Lung (tissue), 17 donors: ENCODE measurements at places on chromosomes 1 and 21.

DNA sequence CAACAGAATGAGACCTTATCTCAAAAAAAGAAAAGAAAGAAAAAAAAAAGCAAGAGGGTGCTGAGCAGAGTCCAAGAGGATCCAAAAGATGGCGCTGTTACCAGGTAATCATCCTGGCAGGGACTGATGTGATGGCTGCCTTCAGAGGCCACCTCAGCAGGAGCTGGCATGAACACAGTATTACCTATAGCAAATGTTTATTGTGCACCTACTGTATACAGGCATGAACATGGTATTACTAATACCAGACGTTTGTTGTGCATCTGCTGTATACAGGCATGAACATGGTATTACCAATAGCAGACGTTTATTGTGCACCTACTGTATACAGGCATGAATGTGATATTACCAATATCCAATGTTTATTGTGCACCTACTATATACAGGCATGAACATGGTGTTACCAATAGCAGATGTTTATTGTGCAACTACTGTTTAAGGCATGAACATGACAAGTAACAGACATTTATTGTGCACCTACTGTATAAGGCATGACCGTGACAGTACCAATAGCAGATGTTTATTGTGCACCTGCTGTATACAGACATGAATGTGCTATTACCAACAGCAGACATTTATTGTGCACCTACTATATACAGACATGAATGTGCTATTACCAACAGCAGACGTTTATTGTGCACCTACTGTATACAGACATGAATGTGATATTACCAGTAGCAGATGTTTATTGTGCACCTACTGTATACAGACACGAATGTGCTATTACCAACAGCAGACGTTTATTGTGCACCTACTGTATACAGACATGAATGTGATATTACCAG, 115.1 kb upstream of the TMEM51 start:
- no peak for DNase-seq

DNA sequence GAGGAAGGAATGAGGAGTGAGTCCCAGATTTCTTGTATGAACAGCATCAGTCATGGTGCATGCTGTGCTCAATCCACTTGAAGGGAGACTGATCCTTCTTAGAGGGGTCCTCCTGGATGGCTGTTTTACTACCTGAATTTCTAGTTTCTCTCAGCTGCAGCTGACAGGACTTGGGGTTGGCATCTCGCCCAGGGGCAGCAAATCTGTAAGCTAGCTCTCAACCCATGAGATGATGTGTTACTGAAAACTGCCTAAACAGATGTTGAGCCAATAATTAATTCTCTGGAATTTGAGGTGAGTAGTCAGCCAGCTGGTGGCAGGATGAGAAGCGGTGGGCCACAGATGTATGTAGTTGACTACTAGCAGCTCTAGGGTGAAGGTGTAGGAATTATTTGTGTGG, 19.6 kb downstream of the BACH1 start:
- DNase-seq: peak; percentile 24

- no peak for DNase-seq
These were observed 101.3 kb upstream of the C1orf21 start for GRCh38 chr1:184285401-184286087.

- DNase-seq: no peak
These were observed 36.0 kb upstream of the GPR37L1 start for GRCh38 chr1:202086579-202087350.

DNA sequence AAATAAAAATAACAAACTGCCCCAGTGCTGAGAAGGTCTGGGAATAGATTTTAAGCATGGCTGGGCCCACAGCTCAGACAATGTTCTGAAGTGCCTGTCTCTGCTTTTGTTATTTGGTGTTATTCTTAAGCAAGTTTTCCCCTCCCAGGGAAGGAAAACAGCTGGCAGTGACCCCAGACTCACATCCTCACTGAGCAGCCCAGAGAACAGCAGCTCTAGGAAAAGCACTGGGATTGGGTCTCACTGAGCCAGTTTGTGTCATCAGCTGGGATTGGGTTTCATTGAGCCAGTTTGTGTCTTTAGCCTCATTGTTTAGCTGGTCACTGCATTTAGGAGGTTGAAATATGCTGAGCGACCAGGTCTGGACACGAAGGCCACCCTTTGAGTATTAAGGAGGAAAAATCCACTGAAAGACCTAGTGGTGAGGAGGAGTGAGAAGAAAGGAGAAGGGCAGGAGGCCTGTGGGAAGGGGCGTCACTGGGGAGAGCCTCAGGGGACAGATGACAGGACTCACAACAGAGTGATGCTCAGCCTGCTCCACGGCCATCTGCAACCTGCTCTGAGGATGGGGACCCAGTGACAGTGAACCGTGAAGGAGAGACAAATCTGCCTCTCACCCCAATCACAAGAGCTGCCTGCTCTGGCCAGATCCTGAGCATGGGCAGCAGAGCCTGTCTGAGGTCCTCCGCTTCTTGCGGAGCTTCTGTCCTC, 103.8 kb downstream of the TOMM20 start:
- peak; percentile 26 for DNase-seq

- DNase-seq: no peak
These were observed at the start of gene ZP4 for GRCh38 chr1:237890822-237891221. TSS of gene ZP4 (minus strand) at chr1:237890922. CDS start at chr1:237890635, 287 bp downstream.

DNA sequence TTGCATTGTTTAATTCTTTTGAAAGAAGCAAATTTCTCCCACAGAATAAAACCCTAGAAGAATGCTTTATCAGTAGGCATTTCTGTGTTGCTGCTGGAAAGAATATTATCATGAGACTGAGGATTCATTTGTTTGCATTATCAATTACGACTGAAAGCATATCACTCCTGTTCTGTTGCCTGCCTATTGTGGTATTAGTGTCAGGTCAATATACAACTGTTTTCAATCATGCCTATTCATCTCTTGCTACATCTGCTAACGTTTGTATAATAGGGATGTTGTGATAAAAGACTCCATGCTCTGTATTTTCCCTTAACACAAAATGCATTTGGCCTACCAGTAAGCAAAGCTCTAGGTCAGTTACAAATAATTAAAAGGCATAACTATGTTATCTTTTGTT, 221.5 kb downstream of the PTPRC start:
- no peak for DNase-seq

GRCh38 chr1:244826712-244827111, 8.7 kb upstream of the COX20 start:
- DNase-seq: no peak

- DNase-seq: peak; percentile 18
These were observed 191.7 kb downstream of the GIPC2 start for GRCh38 chr1:78237364-78237916.

GRCh38 chr21:45937721-45938452, 43.7 kb upstream of the COL6A1 start:
- no peak for DNase-seq

- no peak for DNase-seq
These were observed 51.7 kb downstream of the TCP10L start for GRCh38 chr21:32533611-32534010.

DNA sequence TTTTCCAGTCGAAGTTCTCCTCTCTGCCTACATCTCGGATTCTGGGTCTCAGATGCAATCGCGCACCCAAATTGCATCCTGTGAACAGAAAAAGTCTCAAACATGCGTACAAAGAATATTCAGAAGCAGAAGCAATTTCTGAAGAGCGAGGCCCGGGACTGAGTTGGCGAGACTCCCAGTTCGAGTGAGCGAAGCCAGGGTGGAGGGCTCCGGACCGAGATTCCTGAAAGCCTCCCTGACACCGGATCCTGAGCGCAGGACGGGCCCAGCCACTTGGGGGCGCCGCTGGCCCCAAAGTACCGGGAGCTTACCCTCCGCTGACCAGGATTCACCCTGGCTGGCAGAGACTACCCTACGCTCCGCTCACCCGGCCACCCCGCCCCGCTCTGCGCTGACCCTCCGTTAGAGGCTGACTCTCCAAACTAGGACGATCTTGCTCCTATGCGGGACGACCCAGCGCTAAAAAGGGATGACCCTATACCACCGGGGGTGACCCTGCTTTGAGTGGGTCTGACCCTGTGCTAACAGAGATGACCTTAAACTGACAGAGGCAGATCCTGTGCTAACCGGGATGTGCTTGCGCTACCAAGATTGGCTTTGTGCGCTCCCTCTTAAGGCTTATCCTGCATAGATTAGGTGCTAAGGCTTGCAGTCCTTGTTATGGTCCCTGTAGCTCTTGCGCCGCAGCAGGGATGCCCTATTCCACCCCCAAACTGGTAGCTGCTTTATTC, 12.1 kb downstream of the FOXD2 start:
- DNase-seq: peak; percentile 71

DNA sequence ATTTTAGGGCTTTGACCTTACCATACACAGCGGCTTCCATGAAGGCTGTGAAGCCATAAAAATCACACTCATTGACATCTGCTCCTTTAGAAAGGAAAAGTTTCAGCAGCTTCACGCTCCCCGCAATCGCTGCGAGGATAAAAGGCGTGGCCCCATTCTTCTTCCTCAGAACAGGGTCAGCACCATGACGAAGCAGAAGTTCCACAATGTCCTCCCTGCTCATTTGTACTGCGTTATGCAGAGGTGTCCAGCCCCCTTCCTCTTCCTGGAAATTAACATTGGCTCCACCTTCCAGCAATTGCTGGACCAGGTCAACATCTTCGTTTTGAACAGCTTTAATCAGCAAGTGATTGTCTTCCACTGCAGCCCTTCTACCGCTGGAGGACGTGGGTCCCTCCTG, 2.7 kb downstream of the RNASEL start:
- no peak for DNase-seq

- DNase-seq: no peak
These were observed 59.3 kb downstream of the VANGL2 start for GRCh38 chr1:160459687-160460086.

- DNase-seq: no peak
These were observed 104.0 kb downstream of the PDE4B start for GRCh38 chr1:65896721-65897120.

DNA sequence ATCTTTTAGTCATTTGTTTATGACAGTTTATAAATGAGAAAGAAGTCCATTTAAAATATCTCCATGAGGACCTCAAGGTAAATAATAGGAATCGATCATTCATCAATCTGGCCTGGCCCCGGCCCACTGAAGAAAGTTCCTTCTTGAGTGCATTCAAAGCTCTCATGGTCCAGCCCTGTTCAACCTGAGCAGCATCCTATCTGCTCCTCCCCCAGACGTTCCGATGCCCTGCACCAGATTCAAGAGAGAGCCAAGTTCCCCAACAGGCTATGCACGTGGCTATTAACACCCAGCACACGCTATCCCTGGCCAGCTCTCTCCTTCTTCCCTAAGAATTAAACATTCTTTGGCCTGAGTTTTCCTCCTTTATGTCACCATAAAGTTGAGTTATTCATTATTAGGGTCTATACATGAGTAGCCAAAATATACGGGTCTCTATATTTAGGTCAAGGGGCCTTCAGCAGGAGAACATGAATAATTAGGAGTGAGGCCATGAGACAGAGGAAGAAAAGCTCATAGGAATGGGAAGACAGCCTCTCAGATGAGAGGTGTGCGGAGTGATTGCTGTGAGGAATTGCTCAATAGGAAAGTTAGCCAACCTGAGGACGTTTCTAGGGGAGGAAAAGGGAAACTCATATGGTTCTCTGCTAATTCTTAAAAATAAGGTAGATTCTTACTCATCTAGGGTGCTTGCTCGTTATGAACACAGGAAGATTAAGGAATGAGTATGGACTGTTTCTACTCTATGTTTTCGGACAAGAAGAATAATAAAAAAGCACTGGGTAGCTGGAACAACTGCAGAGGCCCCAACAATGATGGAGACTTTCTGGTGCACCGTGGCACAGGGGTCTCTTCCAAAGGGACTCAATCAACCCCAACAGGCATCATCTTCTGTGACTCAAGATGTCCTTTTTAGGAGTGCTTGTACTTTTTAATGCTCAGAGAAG, 23.6 kb downstream of the RUNX1 start:
- no peak for DNase-seq

- DNase-seq: peak; percentile 42
These were observed at the start of gene CSF3R for GRCh38 chr1:36482724-36483388. TSS of gene CSF3R (minus strand) at chr1:36482913. CDS start at chr1:36479496, 3,417 bp downstream.

GRCh38 chr1:54980528-54981241, at the start of gene TMEM61:
TSS of gene TMEM61 (plus strand) at chr1:54980628. CDS start at chr1:54981066, 438 bp downstream.
- DNase-seq: no peak

GRCh38 chr1:204650911-204651570, 34.5 kb downstream of the LRRN2 start:
- DNase-seq: no peak

- no peak for DNase-seq
These were observed 3.6 kb downstream of the KCNJ6 start for GRCh38 chr21:37912616-37913015.

DNA sequence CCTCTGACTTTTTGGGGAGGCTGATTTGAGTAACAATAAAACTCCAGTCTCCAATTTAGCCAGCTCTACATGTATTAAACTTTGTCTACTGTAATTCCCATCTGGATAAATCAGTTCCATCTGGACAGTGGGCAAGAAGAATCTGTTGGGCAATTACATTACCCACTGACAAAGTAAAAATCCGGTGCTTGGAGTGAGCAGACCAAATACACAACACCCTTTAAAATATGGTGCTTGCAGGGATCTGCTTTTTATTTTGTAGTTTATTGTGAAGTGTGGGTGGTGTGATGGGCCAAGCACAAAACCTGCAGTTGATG, 8.9 kb upstream of the CD55 start:
- DNase-seq: no peak

DNA sequence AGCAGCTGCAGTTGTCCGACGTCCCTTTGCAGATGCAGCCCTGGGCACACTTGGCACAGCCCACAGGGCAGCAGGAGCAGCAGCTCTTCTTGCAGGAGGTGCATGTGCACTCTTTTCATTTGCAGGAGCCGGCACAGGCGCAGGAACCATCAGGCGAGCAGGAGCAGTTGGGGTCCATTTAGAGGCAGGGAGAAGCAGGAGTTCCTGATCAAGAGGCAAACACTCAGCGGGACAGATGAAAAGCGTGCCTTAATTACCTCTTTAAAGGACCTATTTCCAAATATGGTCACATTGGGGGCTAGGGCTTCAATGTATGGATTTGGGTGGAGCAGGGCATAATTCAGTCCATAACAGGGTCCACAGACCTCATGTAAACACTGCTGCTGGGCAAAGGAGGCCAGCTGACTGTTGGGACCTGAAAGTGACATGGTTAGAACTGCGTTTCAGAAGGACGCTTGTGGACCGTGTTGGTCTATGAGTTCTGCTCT, 4.3 kb upstream of the CPLANE2 start:
- no peak for DNase-seq

- DNase-seq: no peak
These were observed 6.2 kb downstream of the ZRANB2 start for GRCh38 chr1:71074681-71075080.

- DNase-seq: peak; percentile 52
These were observed 488.1 kb upstream of the PRMT6 start for GRCh38 chr1:106568201-106568974.

- DNase-seq: no peak
These were observed 398.1 kb downstream of the MATN1 start for GRCh38 chr1:30325085-30325935.

DNA sequence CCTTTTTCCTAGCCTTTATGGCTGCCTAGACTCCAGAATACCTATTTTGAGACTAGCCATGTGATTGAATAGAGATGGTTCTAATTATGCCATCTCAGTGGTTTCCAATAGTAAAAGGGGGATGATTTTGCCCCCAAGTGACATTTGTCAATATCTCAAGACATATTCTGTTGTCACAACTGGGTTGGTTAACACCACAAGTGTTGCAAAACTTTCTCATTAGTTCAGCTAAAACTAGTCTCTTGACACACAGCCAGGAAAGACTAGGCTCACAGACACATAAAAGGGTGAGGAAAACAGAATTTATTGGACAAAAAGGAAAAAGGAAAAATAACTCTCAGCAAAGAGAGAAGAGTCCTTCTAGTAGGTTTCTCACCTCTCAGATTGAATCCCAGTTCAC, 39.9 kb upstream of the GBP5 start:
- no peak for DNase-seq

- peak; percentile 67 for DNase-seq
These were observed 563.5 kb downstream of the LTN1 start for GRCh38 chr21:28429161-28429560.
